ENCODE measurements at places on chromosomes 1 and 21. TPM values are rescaled to one million over a fixed set of nuclear protein-coding genes. Genes with fewer than 3 reads are reported as not detected.
A peak's percentile ranks its signal among the peaks of the same experiment; 100 is the strongest.

DNA sequence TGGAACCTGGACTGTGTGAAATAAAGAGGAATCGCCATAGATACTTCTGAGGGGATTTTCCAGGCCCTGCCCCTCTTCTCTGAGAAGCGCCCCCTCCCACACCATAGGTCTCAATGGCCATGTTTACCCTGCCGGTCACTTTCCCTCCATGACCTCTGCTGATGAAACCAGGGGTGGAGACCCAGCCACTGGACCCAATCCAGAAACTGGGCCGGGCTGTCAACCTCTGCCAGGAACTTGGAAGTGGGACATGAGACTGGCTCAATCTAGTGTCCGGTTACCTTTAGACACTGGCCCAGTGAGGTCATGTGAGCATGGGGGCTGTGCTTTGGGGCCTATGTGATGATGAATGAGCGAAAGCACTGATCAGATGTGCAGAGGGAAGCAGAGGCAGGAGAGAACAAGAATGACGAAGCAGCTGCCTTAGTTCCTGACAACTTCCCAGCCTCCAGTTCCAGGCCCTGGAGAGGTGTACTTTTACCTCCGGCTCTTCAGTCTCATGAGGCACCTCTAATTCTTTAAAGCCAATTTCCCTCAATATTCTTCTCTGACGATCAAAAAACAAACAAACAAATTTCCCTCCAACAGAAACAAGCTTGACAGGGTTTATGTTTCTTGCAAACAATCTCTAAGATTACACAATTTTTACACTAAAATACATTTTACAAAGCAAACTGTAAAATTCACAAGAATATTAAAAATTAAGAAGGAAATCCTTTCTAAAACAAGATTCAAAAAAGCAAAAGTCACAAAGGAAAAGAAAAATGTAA lies 4.9 kb downstream of the ASAP3 start:
- H3K4me1 ChIP-seq: peaks cover 68% of the 10 kb centered on the region
- no peaks in the 10 kb centered on the region for H3K27me3 ChIP-seq
- no peak overlapping the region for H3K4me3 ChIP-seq
- H3K27ac ChIP-seq: peak overlapping the region; percentile 31

The NCSTN gene
- 94.1 TPM for total RNA-seq

DNA sequence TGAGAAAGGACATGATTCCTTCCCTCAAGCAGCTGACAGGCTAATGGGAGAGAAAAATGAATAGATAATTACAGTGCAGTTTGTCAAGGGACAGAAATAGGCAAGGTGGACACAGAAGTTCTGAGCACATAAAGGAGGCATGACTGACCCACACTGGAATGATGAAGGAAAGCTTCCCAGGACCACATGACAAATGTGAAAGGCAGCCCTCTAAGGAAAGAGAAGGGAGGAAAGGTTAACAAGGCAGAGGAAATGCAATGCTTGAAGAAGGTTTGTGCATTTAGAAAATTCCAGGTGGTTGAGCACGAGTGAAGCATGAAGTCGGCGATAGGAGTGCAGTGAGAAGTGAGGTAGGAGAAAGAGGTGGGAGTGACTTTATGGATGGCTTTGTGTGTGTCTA lies 37.4 kb downstream of the LAMC2 start:
- H3K36me3 ChIP-seq: peaks cover 5% of the 10 kb centered on the region
- no peak overlapping the region for H3K27ac ChIP-seq
- peaks cover 8% of the 10 kb centered on the region for H3K4me1 ChIP-seq

DNA sequence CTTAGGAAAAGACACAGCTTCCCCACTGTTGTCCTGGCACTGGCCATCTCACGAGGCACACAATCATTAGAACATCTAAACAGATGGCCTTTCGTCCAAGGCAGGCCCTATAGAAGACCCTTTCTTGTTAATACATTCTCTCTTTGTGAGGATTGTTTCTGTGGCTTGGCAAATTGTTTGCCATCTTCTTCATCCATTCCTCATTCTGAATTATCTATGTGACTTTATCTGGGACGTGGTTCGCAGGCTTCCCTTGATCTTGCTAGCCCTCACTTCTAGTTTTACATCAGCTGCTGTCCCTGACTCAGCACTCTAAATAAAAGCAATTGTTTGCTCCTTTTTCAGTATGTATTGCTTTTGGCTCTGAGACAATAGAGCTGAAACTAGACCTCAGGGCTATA lies 101.1 kb upstream of the ZC3H11B start:
- H3K4me3 ChIP-seq: no peak overlapping the region
- no peaks in the 10 kb centered on the region for H3K4me1 ChIP-seq
- DNase-seq: no peak
- no peaks in the 10 kb centered on the region for H3K27me3 ChIP-seq

DNA sequence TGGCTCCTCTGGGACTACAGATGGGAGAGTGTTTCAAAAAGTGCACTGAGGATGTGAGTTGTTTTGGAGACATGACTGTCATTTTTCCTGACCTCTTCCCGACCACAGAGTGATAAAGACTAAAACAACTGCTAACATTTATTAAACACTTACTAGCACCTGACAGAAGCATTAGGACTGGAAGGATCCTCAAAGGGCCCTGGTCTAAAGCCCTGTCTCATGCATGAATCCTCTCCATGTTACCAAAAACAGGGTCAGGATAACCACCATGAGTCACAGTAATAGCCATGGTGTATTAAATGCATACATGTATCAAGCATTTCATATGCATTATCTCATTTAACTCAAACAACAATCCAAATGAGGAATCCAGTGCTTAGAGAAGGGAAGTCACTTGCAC lies 11.5 kb downstream of the CYB5RL start:
- H3K4me3 ChIP-seq: no peak overlapping the region
- H3K27ac ChIP-seq: no peak overlapping the region
- H3K36me3 ChIP-seq: peaks cover 47% of the 10 kb centered on the region
- no peak for DNase-seq

The CFHR3 gene
- total RNA-seq: not detected

- peak; percentile 72 for DNase-seq
- H3K4me3 ChIP-seq: no peak overlapping the region
- H3K27ac ChIP-seq: no peak overlapping the region
- H3K27me3 ChIP-seq: no peaks in the 10 kb centered on the region
These were observed 9.3 kb downstream of the SLC19A1 start for GRCh38 chr21:45532826-45533360.

The LRRC3 gene
- total RNA-seq: 3.9 TPM

DNA sequence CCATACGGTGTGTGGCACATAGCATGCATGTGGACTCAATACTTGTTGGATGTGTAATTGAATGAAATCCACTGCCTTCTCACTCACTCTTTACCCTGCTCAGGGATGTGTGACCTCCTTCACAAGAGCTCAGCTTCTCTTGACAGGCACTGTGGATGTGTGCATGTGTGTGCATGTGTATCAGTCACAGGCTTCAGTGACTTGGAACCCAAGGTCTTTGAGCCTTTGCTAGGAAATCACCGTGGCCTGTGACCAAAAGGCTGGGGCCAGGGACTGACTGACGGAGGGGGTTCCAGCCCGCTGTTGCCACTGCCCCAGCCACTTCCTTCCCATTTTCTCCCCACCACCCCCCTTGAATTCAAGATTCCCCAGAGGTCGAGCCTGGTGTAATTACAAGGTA lies 144.4 kb upstream of the POU3F1 start:
- no peak overlapping the region for H3K27ac ChIP-seq
- DNase-seq: no peak
- no peaks in the 10 kb centered on the region for H3K4me1 ChIP-seq
- H3K36me3 ChIP-seq: no peaks in the 10 kb centered on the region
- H3K4me3 ChIP-seq: no peak overlapping the region

The KRTAP10-6 gene
- total RNA-seq: 2.0 TPM

The PIK3CD gene
- total RNA-seq: 8.6 TPM

DNA sequence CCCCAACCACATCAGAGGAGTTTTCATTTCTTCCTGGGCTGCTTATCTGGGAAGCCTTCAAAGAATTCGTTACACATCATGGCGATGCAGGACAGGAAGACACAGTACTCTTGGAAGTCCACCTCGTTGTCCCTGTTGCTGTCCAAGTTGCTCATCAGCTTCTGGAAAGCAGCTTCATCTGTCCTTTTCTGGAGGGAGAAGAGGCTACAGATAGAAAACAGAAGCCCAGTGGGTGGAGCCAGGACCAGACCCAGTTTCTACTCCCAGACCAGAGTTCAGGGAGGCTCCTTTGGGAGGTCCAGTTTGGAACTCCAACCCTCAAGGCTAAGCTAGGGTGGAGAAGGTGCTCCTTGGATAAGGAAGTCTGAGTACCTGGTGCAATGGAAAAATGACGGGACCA lies 1.9 kb downstream of the S100A4 start:
- no peaks in the 10 kb centered on the region for H3K36me3 ChIP-seq
- no peak for DNase-seq
- H3K27ac ChIP-seq: peak overlapping the region; percentile 91
- H3K27me3 ChIP-seq: no peaks in the 10 kb centered on the region
- H3K4me3 ChIP-seq: peak overlapping the region; percentile 58

GRCh38 chr1:6801966-6802365 lies 16.7 kb downstream of the CAMTA1 start:
- no peak overlapping the region for H3K4me3 ChIP-seq
- DNase-seq: no peak
- H3K27ac ChIP-seq: no peak overlapping the region
- no peaks in the 10 kb centered on the region for H3K36me3 ChIP-seq

- peak overlapping the region; percentile 96 for H3K27ac ChIP-seq
- no peaks in the 10 kb centered on the region for H3K27me3 ChIP-seq
- H3K4me1 ChIP-seq: peaks cover 47% of the 10 kb centered on the region
- peak overlapping the region; percentile 72 for H3K4me3 ChIP-seq
- H3K36me3 ChIP-seq: no peaks in the 10 kb centered on the region
These were observed 146 bp upstream of the ZNF362 start for GRCh38 chr1:33256221-33256470.

GRCh38 chr1:183734543-183735036 lies 70.3 kb upstream of the RGL1 start:
- H3K4me3 ChIP-seq: no peak overlapping the region
- no peaks in the 10 kb centered on the region for H3K36me3 ChIP-seq
- DNase-seq: no peak

- peaks cover 31% of the 10 kb centered on the region for H3K4me1 ChIP-seq
- peaks cover 53% of the 10 kb centered on the region for H3K36me3 ChIP-seq
- DNase-seq: peak; percentile 10
- H3K27me3 ChIP-seq: no peaks in the 10 kb centered on the region
These were observed 32.3 kb downstream of the SLC2A1 start for GRCh38 chr1:42926235-42926878.

- no peaks in the 10 kb centered on the region for H3K27me3 ChIP-seq
- H3K36me3 ChIP-seq: no peaks in the 10 kb centered on the region
- H3K27ac ChIP-seq: no peak overlapping the region
- H3K4me1 ChIP-seq: no peaks in the 10 kb centered on the region
These were observed 96.8 kb downstream of the GLIS1 start for GRCh38 chr1:53642215-53642555.

The SEC16B gene
- 6.4 TPM for total RNA-seq

DNA sequence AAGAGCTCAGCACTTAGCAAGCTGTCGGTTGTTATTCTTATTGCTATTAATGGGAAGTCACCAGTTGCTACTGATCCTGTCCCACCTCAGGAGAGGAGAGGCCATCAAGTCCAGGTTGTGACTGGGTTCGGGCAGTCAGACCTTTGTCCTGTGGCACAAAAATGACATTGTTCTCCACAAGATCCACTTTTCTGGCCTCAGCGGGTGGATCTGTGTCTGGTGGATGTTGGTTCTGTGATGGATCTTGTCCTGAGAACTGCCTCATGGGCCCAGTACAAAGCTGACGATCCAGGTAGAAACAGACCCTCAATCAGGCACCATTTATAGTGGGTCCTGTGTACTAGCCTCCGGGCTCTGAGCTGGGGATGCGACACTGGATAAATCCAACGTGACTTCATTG lies 26.9 kb downstream of the TRIM67 start:
- no peak overlapping the region for H3K27ac ChIP-seq
- H3K36me3 ChIP-seq: no peaks in the 10 kb centered on the region
- H3K27me3 ChIP-seq: peaks cover 51% of the 10 kb centered on the region
- no peak for DNase-seq
- no peak overlapping the region for H3K4me3 ChIP-seq

The COL11A1 gene
- total RNA-seq: 1.6 TPM

The FAAP20 gene
- 18.6 TPM for total RNA-seq

DNA sequence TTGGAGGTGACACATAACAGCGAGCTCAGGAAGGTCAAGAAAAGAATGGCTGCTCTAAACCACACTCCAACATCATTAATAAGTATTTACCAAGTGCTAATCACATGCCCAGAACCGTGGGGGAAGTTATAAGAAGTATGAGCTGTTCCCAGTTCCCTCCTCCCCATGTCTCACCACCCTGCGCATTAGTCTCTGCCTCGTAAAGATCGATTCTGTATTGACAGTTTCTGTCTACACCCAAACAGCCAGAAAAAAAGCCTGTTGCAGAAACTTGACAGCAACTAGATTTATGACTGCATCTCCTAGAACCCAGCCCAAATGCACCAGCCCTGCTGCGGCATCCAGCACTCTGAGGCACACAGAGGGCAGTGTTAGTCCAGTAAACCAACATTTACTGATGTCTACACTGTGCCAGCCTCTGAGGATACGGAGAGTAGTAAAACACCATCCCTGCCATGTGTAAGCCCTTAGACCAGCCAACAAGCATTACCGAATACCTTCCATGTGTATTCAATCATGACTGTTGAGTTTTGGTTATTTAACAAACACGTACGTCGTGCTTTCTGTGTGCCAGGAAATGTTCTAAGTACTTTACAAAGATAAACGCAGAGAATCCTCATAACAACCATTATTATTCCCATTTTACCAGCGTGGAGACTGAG lies 63.6 kb upstream of the ZBTB40 start:
- DNase-seq: no peak
- H3K27me3 ChIP-seq: peaks cover 25% of the 10 kb centered on the region
- peaks cover 11% of the 10 kb centered on the region for H3K4me1 ChIP-seq
- H3K4me3 ChIP-seq: no peak overlapping the region
- H3K27ac ChIP-seq: no peak overlapping the region

The CHD5 gene
- not detected for total RNA-seq

The LRRN2 gene
- total RNA-seq: 0.21 TPM

The UBXN10 gene
- 1.0 TPM for total RNA-seq

- peak; percentile 90 for DNase-seq
- no peaks in the 10 kb centered on the region for H3K27me3 ChIP-seq
- H3K4me3 ChIP-seq: peak within 1 kb of the TSS; percentile 89
- H3K36me3 ChIP-seq: no peaks in the 10 kb centered on the region
- H3K27ac ChIP-seq: peak within 1 kb of the TSS; percentile 98
These were observed at the start of gene CDKN2C for GRCh38 chr1:50969611-50970508. Gene CDKN2C (plus strand): TSS chr1:50970245. CDS start chr1:50970369, 124 bp downstream.

- H3K4me1 ChIP-seq: peaks cover 12% of the 10 kb centered on the region
- H3K4me3 ChIP-seq: no peak overlapping the region
- DNase-seq: no peak
- H3K27ac ChIP-seq: no peak overlapping the region
- peaks cover 7% of the 10 kb centered on the region for H3K36me3 ChIP-seq
These were observed 114.7 kb downstream of the APP start for GRCh38 chr21:26055841-26056264.

Measured in suprapubic skin (tissue), 4 donors.